Activated CD4-positive, alpha-beta T cell treated with anti-CD3 and anti-CD28 coated beads for 36 hours (primary cell): ENCODE measurements at places on chromosomes 1 and 21.
A peak's percentile ranks its signal among the peaks of the same experiment; 100 is the strongest.

- no peak for DNase-seq
These were observed 38.5 kb downstream of the COQ8A start for GRCh38 chr1:226978432-226979114.

DNA sequence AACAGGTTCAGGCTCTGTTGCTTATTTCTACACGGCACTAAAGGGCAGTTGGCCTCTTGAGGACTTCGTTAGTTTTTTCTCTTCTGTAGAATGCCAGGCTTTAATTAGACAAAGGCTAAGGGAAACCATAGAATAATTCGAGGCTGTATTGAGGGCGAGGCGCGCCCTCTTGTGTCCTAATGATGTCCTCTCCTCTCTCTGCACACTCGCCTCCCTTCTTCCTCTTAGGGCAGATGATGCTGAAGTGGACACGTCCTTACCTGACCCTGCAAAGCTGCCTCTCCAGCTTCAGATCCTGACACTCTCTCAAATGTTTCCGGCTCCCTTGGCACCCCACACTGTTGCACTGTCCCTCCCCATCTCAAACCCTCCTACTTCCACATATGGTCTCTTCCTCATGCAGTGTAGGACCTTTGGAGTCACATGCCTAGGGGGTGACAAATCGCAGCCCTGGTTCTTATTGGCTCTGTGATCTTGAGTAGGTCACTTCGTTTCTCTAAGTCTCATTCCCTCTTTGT lies 1.9 kb upstream of the ZSCAN20 start:
- DNase-seq = peak; percentile 79

DNA sequence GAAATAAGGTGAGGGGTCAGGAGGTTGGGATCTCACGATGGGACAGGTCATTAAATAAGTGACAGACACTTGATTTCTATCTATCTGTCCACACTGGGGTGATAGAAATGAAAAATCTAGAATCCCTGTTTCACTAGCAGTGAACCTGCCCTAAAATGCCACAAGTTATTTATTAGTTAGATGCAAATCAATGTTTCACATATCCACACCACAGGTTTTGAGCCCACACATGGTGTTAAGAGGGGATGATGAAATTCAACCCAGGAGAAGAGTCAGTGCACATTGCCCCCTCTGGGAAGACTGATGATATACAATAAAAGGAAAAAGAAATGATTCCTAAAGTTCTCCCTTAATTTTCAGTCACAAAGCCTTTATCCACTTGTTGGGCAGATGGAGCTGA lies 10.1 kb upstream of the NTPCR start:
- no peak for DNase-seq

GRCh38 chr1:147509786-147510395 lies 31.4 kb upstream of the BCL9 start:
- no peak for DNase-seq

DNA sequence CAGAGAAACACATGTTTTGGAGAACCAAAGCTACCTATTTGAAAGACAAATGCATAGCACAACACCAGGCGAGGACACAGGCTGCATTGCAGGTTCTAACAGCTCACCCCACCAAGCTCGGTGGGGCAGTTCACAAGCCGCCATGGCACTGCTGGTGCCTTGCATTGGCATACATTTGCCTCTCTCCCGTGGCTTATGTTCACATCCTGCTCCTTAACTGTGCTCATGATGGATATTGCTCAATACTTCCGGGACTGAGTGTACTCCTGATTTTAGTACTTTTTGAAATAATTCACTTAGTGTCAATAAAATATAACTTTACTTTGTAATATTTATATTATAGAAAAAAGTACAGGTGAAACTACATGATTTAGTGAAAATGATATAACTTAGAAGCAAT lies 1187.4 kb upstream of the NCAM2 start:
- DNase-seq = no peak
